ENCODE measurements at places on chromosomes 5 and 9.

GRCh38 chr9:136921307-136921706 lies 23.2 kb downstream of the FBXW5 start:
- DNase-seq = no peak

- DNase-seq = no peak
These were observed 8.3 kb downstream of the C9orf57 start for GRCh38 chr9:72052122-72052521.

- DNase-seq = no peak
These were observed 1.7 kb upstream of the POMT1 start for GRCh38 chr9:131500939-131501541.

GRCh38 chr9:68762570-68762969 lies 57.5 kb downstream of the PIP5K1B start:
- DNase-seq = peak; percentile 81

DNA sequence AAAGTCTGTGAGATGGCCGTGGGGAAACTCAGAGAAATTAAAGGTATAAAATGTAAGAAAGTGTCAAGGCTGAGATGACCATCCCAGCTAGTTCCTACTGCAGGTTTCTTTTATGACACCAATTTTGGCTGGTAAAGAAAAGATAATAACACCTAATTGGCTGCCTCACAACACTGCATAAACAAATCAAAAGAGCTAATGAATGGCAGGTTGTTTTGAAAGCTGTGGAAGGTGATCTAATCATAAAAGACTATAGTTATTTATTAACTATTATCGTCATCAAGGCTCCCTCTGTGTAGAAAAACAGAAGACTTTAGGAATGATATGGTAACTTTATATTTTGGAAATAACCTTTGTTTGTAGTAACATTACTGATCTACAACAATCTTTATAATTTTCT lies 3.5 kb upstream of the SPINK5 start:
- DNase-seq = no peak

DNA sequence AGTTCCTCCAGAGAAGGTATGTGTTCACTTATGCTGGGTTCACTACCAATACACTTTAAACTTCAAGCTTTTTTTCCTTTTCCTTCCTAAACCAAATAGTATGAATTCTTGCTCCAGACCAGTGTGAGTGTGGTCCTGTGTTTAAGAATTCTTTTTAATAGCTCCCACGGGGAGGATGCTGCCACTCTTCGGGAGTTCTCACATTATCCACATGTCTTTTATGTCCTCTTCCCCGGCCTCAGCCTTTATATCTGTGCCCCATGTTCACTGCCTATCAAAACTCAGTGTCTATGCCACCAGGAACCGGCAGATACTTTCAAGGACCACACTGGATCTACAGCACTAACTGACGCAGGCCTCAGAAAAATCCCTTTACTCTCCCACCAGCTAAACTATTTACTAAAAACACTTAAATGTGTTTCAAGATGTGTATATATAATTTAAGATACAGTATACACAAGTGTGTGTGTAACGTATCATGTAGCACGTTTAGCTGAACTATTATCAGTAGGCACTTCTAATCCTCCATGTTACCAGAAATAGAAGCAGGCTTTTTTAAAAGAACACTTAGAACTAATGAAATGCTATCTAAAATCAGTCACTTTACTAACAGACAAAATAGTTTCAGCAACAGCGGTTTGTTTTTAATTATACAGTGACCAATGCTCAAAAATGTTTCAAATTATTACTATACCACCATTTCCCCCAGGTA lies 88.0 kb downstream of the PLPP1 start:
- no peak for DNase-seq

- DNase-seq = no peak
These were observed 443.8 kb downstream of the LRRC70 start for GRCh38 chr5:63022403-63022802.

DNA sequence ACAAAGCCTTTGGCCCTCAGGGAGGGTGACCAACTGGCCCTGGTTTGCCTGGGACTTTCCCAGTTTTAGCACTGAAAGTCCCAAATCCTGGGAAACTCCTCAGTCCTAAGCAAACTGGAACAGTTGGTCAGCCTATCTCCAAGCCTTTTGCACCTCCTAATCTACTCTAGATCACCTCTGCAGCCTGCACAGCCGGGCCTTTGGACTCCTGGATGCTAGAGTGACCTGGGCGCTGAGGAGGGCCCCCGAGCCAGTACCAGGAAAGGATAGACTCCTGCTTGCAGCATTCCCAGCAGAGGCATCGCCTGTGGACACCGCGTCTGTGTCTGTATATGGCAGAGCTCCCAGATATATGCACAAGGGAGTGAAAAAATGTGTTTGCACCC lies 15.1 kb downstream of the IRF1 start:
- no peak for DNase-seq

- no peak for DNase-seq
These were observed 84.8 kb downstream of the CFAP77 start for GRCh38 chr9:132494857-132495256.

DNA sequence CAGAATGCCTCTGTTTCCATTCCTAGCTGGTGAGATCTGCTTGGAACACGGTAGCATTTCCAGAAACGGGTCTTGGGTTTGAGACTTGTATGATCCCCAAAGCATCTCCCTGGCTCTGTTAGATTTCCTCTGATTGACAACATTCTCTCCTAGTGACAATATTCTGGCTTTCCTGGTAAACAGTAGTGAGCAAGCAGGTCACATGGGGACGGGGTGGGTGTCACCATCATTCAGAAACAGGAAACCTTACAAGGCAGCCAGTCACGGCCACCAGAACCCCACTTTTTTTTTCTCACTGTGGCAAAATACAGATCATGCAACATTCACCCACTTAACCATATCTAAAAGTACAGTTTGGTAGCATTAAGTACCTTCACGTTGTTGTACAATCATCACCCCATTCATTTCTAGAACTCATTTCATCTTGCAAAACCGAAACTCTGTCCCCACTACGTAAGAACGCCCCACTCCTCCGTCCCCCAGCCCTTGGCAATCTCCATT lies 90.1 kb upstream of the LMX1B start:
- DNase-seq = no peak

DNA sequence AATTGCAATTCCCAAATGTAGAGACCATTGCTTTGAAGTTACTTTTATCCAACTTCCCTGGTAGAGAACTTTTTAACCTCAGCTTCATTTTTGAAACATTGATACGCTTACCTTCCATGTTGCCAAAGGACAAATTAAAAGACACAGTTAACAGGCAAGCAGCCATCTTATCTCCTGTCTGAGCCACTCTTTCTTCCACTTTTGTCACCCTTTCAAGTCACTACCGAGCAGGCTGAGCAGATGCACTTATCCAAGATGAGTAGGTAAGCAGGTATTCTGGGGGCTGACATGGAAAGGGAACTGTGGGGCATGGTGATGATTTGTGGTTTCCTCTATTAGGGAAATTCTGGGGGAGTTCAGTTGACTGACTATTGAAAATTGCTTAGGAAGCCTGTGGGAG lies 66.7 kb downstream of the DOCK2 start:
- no peak for DNase-seq

DNA sequence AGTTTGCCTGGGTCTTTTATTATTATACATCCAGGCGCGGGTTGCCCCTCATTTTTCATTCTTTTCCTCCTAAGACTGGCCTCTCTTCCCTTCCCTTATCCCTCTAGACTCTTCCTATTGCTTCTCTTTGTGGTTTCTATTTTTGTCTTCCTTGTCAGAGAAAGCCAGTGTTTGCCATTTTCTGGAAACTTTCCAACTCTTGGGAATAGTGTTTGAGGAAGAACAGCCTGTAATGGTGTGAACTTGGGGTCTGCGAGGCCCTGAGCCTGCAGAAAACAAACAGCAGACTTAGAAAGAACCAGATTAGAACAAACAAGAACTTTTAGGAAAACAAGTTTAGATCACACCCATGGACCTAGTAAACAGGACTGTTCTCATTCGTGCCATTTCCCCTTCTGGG lies 15.5 kb downstream of the PRKACG start:
- no peak for DNase-seq

Measured in NCI-H187 treated with DMSO at 0.1 percent for 48 hours (cell line).